ENCODE measurements at places on chromosomes 2 and 18. TPM values are rescaled to one million over a fixed set of nuclear protein-coding genes. Genes with fewer than 3 reads are reported as not detected.
A peak's percentile ranks its signal among the peaks of the same experiment; 100 is the strongest.

DNPEP gene
- 33.1 TPM for total RNA-seq

TET3 gene
- 16.3 TPM for total RNA-seq

DES gene
- 376 TPM for total RNA-seq

CXCR1 gene
- total RNA-seq, result not detected

MZT2B gene
- total RNA-seq, result 63.2 TPM

- no peak overlapping the region for H3K4me3 ChIP-seq
- no peak for DNase-seq
- no peaks in the 10 kb centered on the region for H3K36me3 ChIP-seq
- no peaks in the 10 kb centered on the region for H3K27me3 ChIP-seq
Measured at GRCh38 chr2:88602022-88602421, 25.2 kb downstream of the EIF2AK3 start.

- peak; percentile 31 for DNase-seq
- H3K4me3 ChIP-seq, result no peak overlapping the region
- H3K4me1 ChIP-seq, result peaks cover 24% of the 10 kb centered on the region
Measured at GRCh38 chr2:98118161-98118560, 31.2 kb downstream of the VWA3B start.

DNA sequence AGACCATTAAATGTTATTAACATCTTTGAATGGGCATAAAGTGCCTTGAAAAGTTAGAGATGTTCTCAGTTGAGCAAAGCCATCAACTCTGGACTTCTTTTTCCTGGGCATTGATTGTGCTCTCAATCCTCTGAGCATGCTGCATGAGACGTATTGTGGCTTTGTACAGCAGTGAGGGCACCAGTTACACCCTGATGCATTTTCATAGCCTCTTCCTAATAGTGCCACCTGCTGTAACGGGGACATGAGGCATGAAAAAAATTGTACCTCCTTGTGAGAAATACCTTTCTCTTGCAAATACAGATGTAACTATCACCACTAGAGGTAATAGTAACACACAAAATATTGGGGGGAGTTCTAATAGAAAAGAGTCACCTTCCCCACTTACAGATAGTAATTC, 697.5 kb downstream of the TMEM182 start:
- H3K4me1 ChIP-seq, result no peaks in the 10 kb centered on the region
- H3K36me3 ChIP-seq, result no peaks in the 10 kb centered on the region
- no peak overlapping the region for H3K4me3 ChIP-seq

DNA sequence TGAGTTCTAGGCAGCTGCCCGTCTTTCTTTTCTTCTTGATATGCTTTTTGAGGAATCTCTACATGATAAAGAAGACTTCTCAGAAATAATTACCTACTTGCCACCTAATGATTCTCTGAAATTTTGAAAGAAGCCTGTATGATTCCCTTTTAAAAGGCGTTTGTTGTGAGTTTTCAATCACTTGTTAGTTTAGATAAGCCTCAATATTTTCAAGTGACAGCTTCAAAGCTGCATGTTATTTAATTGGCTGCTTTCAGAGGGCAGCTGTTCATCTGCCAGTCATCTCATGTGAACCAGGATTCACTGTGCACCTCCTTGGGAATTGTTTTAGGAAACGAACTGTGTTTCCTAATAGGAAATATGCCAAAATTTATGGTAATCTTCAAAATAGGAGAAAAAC, 938.1 kb downstream of the CPS1 start:
- peaks cover 9% of the 10 kb centered on the region for H3K4me1 ChIP-seq
- DNase-seq, result no peak
- H3K36me3 ChIP-seq, result no peaks in the 10 kb centered on the region
- no peak overlapping the region for H3K4me3 ChIP-seq
- H3K27ac ChIP-seq, result no peak overlapping the region

DNA sequence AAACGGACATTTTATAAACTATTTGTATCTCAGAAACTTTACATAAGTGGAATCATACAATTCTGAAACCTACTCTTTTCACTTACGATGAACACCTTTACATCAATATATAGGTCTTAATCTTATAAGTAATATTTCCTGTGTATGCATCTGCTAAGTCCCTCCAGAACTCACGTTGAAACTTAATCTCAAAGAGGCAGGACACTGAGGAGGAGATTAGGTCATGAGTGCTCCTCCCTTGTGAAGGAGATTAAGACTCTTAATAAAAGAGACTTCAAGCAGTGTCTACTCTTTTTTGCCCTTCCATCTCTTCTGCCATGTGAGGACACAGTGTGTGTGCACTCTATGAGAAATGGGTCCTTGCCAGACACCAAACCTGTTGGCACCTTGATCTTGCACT, 94.7 kb upstream of the CDKL4 start:
- H3K4me1 ChIP-seq, result peaks cover 5% of the 10 kb centered on the region
- no peaks in the 10 kb centered on the region for H3K27me3 ChIP-seq
- peaks cover 14% of the 10 kb centered on the region for H3K36me3 ChIP-seq
- DNase-seq, result no peak

DNA sequence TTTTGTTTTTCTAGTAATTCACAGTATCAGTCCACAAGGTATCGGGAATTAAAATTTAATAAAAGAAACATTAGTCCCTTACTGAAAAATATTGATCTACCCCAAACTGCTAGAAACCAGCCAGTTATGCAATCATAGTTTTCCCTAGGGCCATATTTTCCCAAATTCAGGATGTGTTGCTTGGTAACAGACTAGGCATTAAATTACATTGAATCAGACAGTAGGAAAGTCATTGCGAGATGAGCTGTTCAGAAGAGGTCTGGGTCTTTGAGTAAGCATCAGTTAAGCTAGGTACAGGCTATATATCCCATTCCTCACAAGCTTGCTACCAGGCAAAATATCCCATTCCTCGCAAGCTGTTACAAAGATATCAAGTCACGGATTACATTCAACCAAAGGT, 123.0 kb upstream of the CCDC150 start:
- H3K27ac ChIP-seq, result no peak overlapping the region
- H3K4me3 ChIP-seq, result no peak overlapping the region
- H3K27me3 ChIP-seq, result no peaks in the 10 kb centered on the region
- no peaks in the 10 kb centered on the region for H3K4me1 ChIP-seq
- no peak for DNase-seq

GRCh38 chr2:101776172-101777043, 78.9 kb downstream of the MAP4K4 start:
- peaks cover 25% of the 10 kb centered on the region for H3K4me1 ChIP-seq

DNA sequence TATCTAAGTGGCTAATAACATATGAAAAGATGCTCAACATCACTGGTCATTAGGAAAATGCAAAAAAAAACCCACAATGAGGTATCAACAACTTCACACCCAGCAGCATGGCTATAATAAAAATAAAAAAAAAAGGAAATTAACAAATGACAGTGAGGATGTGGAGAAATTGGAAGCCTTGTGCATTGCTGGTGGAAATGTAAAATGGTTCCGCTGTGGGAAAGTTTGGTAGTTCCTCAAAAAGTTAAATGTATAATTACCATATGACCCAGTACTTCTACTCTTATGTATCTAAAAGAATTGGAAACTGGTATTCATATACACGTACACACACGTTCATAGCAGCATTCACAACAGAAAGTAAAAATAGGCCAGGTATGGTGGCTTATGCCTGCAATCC, 15.5 kb upstream of the CACNB4 start:
- H3K4me1 ChIP-seq, result no peaks in the 10 kb centered on the region
- no peak overlapping the region for H3K27ac ChIP-seq
- DNase-seq, result no peak
- H3K36me3 ChIP-seq, result no peaks in the 10 kb centered on the region
- H3K27me3 ChIP-seq, result no peaks in the 10 kb centered on the region

Measured in SJCRH30 (cell line).